Activated CD4-positive, alpha-beta memory T cell treated with anti-CD3 and anti-CD28 coated beads, Interleukin-2, amount 10 ng/mL, durations not matched to agents 7 days and 5 days (primary cell): ENCODE measurements at places on chromosomes 3 and 15.

- DNase-seq: peak; percentile 82
Observed at GRCh38 chr15:75067123-75067830, 43.9 kb downstream of the PPCDC start.

DNA sequence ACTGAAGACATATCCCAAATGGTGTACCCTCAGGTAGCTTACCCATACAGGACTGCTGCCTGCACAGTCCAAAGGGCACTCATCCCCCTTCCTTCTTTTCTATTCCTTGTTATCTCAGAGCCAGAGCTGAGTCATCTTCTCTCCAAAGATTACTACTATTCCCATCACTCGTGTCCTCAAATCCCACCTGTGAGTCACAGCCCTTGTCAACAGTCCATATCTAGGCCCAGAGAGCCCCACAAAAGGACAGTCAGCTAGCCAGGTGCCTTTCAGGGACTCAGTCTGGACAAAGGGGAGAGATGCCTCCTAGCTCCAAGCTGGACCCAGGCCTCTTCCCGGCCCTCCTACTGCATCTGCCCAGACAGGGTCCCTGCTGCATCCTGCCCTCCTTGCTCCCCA is 11.0 kb downstream of the PARP16 start:
- no peak for DNase-seq

DNA sequence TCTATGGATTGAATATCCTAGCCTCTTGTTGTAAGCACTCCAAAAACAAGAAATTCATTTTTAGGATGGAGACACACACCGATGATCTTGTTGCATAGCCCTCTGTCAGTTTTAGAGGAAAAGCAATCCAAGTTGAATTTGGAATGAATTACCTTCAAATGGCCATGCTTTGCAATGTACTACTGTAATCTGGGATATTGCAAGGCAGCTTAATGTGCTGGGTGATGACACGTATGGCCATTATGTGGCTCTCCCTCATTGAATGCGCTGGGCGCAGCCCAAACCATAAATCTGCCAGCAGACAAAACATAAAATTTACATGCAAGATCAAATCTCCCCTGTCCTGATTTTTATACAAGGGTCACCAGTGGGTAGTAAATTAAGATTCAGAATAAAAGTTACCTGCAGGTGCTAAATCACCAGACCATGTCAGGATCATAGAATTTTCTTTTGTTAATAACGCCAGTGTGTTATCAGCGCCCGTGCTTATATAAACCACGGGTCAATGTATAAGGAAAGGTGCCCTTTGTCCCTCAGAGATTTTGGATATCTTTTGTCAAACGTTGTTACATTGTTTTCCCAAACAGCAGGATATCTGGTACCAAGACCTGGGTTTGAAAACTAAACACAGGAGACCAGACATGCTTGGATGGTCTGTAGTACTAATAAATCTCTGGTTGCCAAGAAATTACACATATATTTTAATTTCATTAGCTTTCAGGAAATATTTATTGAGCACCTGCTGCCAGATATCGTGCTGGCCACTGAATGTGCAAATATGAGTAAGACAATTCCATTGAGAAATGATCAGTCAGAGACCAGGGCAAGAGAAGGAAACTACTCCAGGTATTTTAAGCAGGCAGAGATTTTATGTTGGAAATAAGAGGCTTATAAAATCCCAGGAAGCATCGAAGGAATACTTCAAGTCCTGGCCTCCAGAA is 237.1 kb downstream of the EBLN2 start:
- DNase-seq: no peak

- no peak for DNase-seq
Observed at GRCh38 chr3:192943393-192943792, 25.7 kb upstream of the MB21D2 start.
